Muscle of leg (tissue), 16 donors: ENCODE measurements at places on chromosomes 4 and X. TPM values are rescaled to one million over a fixed set of nuclear protein-coding genes. Genes with fewer than 3 reads are reported as not detected.
A peak's percentile ranks its signal among the peaks of the same experiment; 100 is the strongest.

Gene USP27X
- 2.8 TPM for polyA plus RNA-seq

Gene SFRP2
- polyA plus RNA-seq, result 102 TPM

Gene ETDB
- not detected for polyA plus RNA-seq

Gene RIPPLY1
- 0.18 TPM for polyA plus RNA-seq

Gene PNMA5
- not detected for polyA plus RNA-seq

Gene SOD3
- 19.3 TPM for polyA plus RNA-seq

Gene DMP1
- polyA plus RNA-seq, result not detected

Gene CAPN6
- polyA plus RNA-seq, result 664 TPM

Gene PABPC1L2A
- polyA plus RNA-seq, result not detected

Gene CSAG1
- not detected for polyA plus RNA-seq

Gene LPAR4
- polyA plus RNA-seq, result 37.1 TPM

Gene GPR78
- 0.46 TPM for polyA plus RNA-seq

Gene LONRF3
- polyA plus RNA-seq, result 2.2 TPM

Gene FAAH2
- 0.45 TPM for polyA plus RNA-seq

Gene ZCCHC12
- polyA plus RNA-seq, result 0.29 TPM

GRCh38 chr4:114052227-114052626 lies 72.8 kb upstream of the ARSJ start:
- H3K36me3 ChIP-seq, result no peaks in the 10 kb centered on the region
- DNase-seq, result peak; percentile 28
- no peak overlapping the region for H3K27ac ChIP-seq
- no peaks in the 10 kb centered on the region for H3K4me1 ChIP-seq

GRCh38 chrX:1496076-1496475 lies 40.9 kb downstream of the P2RY8 start:
- H3K27ac ChIP-seq, result no peak overlapping the region
- no peak overlapping the region for H3K4me3 ChIP-seq
- peaks cover 9% of the 10 kb centered on the region for H3K4me1 ChIP-seq
- H3K36me3 ChIP-seq, result no peaks in the 10 kb centered on the region
- H3K27me3 ChIP-seq, result peaks cover 3% of the 10 kb centered on the region
- DNase-seq, result no peak

GRCh38 chrX:38371641-38372040 lies 19.2 kb downstream of the OTC start:
- H3K36me3 ChIP-seq, result no peaks in the 10 kb centered on the region
- peaks cover 4% of the 10 kb centered on the region for H3K27me3 ChIP-seq
- H3K4me3 ChIP-seq, result no peak overlapping the region
- DNase-seq, result no peak
- H3K27ac ChIP-seq, result no peak overlapping the region
- no peaks in the 10 kb centered on the region for H3K4me1 ChIP-seq

- no peak for DNase-seq
- no peak overlapping the region for H3K4me3 ChIP-seq
- no peaks in the 10 kb centered on the region for H3K4me1 ChIP-seq
- no peaks in the 10 kb centered on the region for H3K36me3 ChIP-seq
- no peak overlapping the region for H3K27ac ChIP-seq
- H3K27me3 ChIP-seq, result no peaks in the 10 kb centered on the region
These were observed 25.4 kb upstream of the SLITRK4 start for GRCh38 chrX:143661286-143661685.

DNA sequence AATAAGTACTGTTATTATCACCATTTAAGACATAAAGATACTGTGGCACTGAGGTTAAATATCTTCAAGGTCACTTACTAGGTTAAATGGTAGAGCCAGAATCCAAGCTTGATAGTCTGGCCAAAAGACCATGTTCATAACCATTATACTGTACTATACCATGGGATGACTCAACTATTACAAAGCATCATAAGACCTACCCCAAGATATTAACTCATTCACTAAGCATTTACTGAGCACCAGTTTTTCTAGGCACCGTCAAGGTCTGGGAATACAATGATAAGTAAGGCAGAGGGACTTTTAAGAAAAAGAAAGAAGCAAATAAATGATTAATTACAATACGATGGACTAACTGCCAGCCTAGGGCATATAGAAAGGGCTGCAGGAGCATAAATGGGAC lies 95.5 kb upstream of the KCTD8 start:
- H3K4me1 ChIP-seq, result no peaks in the 10 kb centered on the region
- no peak overlapping the region for H3K27ac ChIP-seq
- no peaks in the 10 kb centered on the region for H3K36me3 ChIP-seq
- DNase-seq, result no peak

DNA sequence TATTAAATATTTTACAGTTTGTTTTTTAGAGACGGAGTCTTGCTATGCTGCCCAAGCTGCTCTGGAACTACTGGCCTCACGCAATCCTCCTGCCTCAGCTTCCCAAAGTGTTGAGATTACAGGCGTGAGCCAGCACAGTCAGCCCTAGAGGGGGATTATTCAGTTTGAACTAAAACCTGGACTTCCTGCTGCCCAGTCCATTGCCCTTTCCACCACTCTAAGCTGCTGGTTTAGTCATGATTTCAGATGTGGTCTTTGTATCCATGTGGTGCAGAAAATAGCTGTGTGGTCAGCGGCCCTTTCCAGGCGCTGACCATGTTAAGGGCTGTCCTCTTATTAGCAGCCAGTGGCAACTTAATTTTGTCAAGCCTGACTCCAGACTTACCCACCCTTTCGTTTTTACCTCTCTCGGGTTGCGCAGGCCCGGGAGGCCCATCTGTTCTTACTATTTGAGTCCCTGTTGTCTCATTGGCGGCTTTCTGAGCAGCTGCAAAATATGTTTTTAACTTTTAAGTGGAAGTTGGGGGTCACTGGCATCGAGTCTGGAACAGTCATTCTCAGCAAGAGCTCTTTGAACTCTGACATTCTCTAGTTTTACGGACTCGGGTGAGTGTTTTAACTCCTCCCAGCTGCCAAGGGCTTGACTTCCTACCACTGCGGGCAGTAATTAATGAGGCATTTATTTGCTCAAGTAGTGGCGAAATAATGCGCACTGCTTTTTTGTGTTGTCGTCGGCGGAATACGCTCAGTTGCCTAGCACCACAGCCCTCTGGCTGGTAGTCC lies 773 bp upstream of the VMA21 start:
- peaks cover 6% of the 10 kb centered on the region for H3K4me1 ChIP-seq
- H3K27ac ChIP-seq, result peak overlapping the region; percentile 98
- H3K4me3 ChIP-seq, result peak overlapping the region; percentile 66
- no peaks in the 10 kb centered on the region for H3K36me3 ChIP-seq

- no peak overlapping the region for H3K4me3 ChIP-seq
- no peaks in the 10 kb centered on the region for H3K27me3 ChIP-seq
These were observed 24.8 kb downstream of the BMP2K start for GRCh38 chr4:78800965-78801364.

GRCh38 chrX:96611619-96612362 lies 72.9 kb upstream of the DIAPH2 start:
- H3K36me3 ChIP-seq, result no peaks in the 10 kb centered on the region
- H3K27ac ChIP-seq, result no peak overlapping the region
- peak; percentile 26 for DNase-seq
- peaks cover 3% of the 10 kb centered on the region for H3K27me3 ChIP-seq

DNA sequence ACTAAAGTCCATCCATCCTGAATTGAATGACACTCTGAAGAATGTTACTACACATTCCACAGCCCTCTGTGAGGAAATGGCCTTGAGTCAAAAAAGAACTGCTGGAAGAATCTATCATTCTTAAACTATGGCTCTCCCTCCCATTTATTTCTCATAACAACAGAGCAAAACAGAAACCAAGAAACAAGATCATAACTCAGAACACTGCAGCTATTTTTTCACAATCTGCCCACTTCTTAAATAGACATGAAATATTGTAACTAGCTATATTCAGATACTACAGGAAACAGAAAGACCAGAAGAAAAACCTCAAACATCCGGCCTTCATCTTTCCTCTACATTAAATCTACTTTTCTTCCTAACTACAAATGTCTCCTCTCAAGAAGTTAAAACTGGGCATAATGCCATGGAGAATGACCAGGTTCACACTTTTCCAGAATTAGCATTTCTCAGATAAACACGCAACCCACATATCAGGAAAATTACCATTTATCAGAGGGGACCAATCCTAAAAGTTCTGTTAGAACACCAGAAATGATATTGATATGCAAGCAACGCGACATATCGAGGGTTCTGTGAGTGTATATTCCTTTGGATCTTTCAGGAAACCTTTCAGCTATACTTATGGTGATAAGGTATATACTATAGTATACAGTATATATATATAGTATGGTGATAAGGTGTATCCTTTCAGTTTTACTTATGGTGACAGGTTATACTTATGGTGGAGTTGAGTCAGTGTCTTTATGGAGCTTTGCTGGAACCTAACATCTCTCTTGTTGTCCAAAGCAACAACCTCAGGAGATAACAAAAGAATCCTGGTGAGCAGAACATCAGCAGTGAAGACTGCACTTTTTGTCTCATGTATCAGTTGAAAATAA lies 60.4 kb upstream of the IRF2 start:
- no peaks in the 10 kb centered on the region for H3K36me3 ChIP-seq
- no peaks in the 10 kb centered on the region for H3K27me3 ChIP-seq
- no peak overlapping the region for H3K4me3 ChIP-seq
- peak overlapping the region; percentile 68 for H3K27ac ChIP-seq

GRCh38 chr4:123823244-123823643 lies 426.6 kb downstream of the SPRY1 start:
- H3K27ac ChIP-seq, result no peak overlapping the region
- H3K4me1 ChIP-seq, result peaks cover 7% of the 10 kb centered on the region
- DNase-seq, result no peak
- H3K27me3 ChIP-seq, result no peaks in the 10 kb centered on the region
- no peaks in the 10 kb centered on the region for H3K36me3 ChIP-seq

- H3K36me3 ChIP-seq, result peaks cover 3% of the 10 kb centered on the region
- H3K27ac ChIP-seq, result peak overlapping the region; percentile 79
- DNase-seq, result peak; percentile 13
These were observed 981 bp upstream of the PITX2 start for GRCh38 chr4:110623718-110624397.

DNA sequence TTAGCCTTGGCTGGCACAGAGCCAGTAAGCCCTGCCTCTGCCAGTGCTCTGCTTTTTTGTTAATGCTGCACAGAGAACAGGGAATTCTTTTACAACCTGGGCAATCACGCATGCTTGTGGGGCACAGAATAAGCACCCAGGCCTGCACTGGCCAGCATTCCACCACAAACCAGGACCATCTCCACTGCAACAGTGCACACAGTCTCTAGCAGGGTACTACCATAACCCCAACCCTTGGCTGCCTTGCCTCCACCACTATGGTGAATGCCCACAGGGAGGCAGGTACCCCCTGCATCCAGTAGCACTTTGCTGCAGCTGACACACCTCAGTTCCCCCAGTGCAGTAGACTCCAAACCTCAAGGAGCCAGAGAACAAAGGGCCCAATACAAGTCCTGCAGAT lies 19.2 kb upstream of the FAAH2 start:
- H3K36me3 ChIP-seq, result no peaks in the 10 kb centered on the region
- peaks cover 5% of the 10 kb centered on the region for H3K27me3 ChIP-seq
- H3K27ac ChIP-seq, result no peak overlapping the region

DNA sequence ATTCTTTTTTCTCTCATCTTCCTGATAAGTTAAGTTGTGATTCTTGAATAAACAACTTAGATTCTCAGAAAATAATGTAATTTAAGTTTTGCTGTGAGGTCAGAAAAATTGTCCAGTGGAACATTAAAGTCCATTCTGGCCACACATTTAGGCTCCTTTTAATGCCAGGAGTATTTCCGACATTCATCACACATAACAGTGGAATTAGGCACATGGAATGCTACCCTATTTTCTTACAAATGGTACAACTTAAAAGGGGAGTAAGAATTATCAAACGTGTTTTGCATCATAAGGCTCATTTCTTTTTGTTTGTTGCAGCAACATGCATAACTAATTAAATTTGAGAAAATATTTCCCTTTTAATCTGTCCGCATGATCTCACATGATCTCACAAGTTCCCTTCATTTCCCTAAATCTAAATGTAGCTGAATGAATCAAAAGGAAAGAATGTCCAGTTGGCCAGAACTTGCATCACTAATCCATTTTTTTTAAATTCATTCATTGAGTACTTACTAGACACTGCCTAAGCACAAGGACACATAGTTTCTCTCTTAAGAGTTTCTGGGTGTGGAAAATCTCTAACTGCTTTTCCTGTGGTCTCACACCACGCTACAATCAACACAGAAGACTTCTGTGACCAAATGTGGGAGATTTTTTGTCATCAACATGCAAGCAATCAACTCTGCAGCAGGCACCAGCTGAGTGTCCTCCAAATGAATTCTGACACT lies 22.0 kb downstream of the SPARCL1 start:
- peaks cover 13% of the 10 kb centered on the region for H3K4me1 ChIP-seq
- peak; percentile 73 for DNase-seq
- no peak overlapping the region for H3K4me3 ChIP-seq
- peak overlapping the region; percentile 72 for H3K27ac ChIP-seq

- no peak for DNase-seq
- H3K27ac ChIP-seq, result no peak overlapping the region
- no peaks in the 10 kb centered on the region for H3K36me3 ChIP-seq
- no peaks in the 10 kb centered on the region for H3K4me1 ChIP-seq
- H3K27me3 ChIP-seq, result no peaks in the 10 kb centered on the region
These were observed 15.2 kb downstream of the GUCY1A1 start for GRCh38 chr4:155681886-155682285.

- peak; percentile 50 for DNase-seq
- peaks cover 5% of the 10 kb centered on the region for H3K4me1 ChIP-seq
These were observed 7.5 kb upstream of the LHFPL1 start for GRCh38 chrX:112687189-112687691.

GRCh38 chr4:133096972-133097371 lies 52.1 kb upstream of the PCDH10 start:
- peak; percentile 0 for DNase-seq
- H3K36me3 ChIP-seq, result no peaks in the 10 kb centered on the region
- no peak overlapping the region for H3K4me3 ChIP-seq
- no peaks in the 10 kb centered on the region for H3K27me3 ChIP-seq

- H3K27ac ChIP-seq, result no peak overlapping the region
- H3K4me1 ChIP-seq, result peaks cover 4% of the 10 kb centered on the region
- H3K36me3 ChIP-seq, result no peaks in the 10 kb centered on the region
- H3K4me3 ChIP-seq, result no peak overlapping the region
- no peak for DNase-seq
These were observed 16.7 kb downstream of the SLC7A11 start for GRCh38 chr4:138225477-138225876.

- no peak overlapping the region for H3K4me3 ChIP-seq
- H3K4me1 ChIP-seq, result no peaks in the 10 kb centered on the region
- H3K27me3 ChIP-seq, result peaks cover 6% of the 10 kb centered on the region
- peaks cover 36% of the 10 kb centered on the region for H3K36me3 ChIP-seq
These were observed 23.2 kb upstream of the ZCCHC13 start for GRCh38 chrX:74280759-74281158.

DNA sequence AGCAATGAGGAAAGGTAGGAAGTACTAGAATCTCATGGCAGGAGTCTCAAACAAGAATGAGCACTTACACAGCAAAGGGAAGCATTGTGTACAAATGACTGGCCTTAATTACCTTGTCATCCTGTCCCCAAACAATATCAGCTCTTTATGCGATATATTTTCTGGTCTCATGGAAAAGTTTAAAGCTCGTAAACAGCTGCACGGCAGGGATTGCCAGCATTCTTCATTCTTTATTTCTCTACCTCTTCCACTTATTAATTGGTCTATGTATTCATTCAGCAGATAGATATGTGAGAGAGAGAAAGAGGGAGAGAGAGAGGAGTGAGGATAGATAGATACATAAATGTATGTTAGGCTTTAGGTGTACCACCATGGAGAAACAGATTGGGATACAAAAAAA lies 155.8 kb upstream of the FAT4 start:
- H3K4me3 ChIP-seq, result no peak overlapping the region
- H3K4me1 ChIP-seq, result no peaks in the 10 kb centered on the region
- H3K27ac ChIP-seq, result no peak overlapping the region
- DNase-seq, result peak; percentile 57
